Activated CD4-positive, alpha-beta T cell treated with anti-CD3 and anti-CD28 coated beads, Interleukin-2, Interleukin-4, amounts not matched to agents 100 ng/mL and 50 ng/mL, durations not matched to agents 16 hours and 8 hours (primary cell): ENCODE measurements at places on chromosomes 16 and 17.
A peak's percentile ranks its signal among the peaks of the same experiment; 100 is the strongest.

- no peak for DNase-seq
Measured at GRCh38 chr16:10923650-10924214, 18.5 kb downstream of the DEXI start.

DNA sequence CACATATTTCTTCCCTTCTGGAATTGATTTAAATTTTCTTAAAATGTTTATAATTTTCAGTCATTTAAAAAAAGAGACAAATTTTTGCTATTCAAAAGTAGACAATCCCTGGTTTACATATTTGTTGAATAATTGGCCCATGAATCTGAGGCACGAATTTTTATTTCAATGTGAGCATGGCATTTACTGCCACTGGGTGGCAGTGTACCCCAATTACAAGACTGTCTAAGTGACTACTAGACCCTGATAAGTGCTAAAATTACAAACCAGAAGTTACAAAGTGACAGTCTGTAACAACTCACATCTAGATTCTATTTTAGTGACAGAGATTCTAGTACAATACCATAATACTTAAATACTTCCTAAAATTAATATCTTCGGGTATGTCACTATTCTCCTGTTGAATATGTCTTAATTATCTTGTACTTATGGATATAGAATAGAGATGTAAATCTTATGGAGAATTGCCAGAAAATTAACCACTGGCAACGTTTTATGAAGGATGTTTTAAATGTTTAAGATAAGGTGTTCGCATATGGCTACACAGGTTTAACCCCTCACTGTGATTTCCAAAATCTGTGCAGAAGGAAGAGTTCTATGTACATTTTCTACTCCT lies 235.8 kb downstream of the MAP2K4 start:
- peak; percentile 10 for DNase-seq

DNA sequence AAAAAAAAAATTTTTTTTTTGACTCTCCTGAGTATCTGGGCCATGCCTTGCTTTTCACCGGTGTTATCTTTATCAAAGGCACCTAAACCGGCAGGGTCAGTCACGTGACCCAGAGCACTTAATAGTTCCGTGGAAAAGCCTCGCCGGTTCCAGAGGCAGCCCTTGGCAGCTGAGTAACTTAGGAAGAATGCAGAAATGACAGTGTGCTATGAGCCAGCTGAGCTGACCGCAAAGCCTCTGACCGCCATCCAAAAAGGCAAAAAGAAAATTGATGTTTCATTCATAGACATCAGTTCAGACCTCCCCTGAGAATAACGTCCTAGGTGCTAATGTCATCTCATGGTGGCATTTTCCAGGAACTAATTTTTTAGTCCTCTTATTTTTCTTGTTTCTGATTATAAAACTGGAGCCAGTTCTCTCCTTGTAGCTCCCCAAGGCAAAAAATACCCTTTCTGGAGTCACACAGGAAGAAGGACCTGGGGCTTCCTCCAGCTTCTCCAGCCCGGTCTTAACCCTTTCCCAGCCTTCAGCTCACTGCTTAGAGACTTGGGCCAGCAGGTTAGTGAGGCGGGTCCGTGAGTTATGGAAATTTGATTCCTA lies 122.6 kb downstream of the SOCS1 start:
- no peak for DNase-seq

DNA sequence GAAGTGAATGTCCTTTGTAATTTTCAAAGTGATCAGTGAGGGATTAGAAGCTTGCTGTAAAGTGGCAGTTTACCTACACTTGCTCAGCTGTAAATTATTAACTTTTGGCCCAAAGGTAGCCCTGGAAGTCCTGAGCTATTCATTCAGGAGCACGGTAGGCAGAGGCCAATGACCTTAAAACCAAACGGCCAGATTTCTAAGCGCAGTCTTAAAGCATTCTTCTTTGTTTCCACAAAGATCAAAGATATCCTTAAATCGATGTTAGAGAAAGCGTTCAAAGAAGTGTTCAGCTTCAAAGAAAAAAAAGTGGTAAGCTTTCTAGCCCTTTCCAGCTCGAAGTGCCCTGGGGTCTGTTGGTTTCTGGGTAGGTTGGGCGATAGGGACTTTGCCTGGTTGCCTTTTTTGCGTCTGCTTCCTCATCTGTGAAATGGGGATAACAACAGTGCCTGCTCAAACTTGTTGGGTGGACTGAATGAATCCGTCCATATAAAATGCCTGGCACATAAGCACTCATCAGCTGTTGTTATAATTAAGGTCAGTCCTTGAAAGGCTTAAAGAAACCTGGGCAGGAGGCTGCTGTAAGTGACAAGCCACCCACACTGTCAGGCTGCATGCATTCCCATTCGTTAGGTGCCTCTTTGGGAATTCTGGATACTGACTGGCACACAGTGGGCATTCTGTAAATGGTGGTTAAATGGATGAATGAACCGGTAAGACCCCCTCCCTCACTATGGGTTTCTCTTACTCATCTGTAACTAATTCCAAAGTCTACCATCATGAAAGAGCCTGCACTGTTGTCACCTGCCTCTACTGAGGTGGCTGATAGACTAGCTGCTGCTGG lies 113.2 kb downstream of the PRKCA start:
- DNase-seq: no peak

DNA sequence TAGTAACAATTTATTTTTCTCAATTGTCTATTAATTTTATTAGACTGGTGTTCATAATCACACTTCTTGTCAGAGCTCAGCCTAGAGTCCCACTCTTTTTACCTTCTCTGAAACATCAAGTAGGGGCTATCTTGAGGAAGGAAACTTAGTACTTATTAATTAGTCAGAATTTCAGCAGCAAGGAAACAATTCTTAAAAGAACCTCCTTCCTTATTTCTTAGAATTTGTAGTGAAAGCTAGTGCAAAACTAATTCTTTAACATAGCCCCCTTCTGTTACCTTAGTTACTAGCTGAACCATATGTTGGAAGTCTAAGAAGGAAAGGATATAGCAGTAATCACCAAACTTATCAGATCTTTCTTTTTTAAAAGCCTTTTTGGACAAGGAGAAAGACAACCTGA lies 35.2 kb downstream of the MAP2K4 start:
- DNase-seq: peak; percentile 2
